ENCODE measurements at places on chromosomes 7 and 10.

- DNase-seq, result peak; percentile 86
Measured at GRCh38 chr10:32054094-32054493, 2.1 kb downstream of the KIF5B start.

GRCh38 chr10:13820119-13820963, 233.6 kb downstream of the PRPF18 start:
- no peak for DNase-seq

DNA sequence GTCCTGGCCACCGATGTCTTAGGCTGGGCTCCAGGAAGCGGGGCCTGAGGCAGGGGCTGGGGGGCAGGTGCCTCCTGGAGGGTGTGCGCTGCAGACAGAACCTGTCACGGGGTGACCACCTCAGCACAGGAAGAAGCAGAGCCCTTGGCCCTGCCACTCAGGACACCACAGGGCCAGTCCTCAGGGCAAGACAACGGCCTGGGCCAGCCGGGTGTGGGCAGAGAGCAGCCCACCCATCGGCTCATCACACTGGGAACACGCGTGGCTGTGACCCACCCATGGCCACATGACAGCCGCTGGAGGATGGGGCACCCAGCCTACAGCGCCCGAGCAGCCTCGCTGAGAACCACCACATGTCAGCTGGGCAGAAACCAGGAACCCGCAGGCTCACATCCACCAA, 5.9 kb upstream of the DIP2C start:
- no peak for DNase-seq

DNA sequence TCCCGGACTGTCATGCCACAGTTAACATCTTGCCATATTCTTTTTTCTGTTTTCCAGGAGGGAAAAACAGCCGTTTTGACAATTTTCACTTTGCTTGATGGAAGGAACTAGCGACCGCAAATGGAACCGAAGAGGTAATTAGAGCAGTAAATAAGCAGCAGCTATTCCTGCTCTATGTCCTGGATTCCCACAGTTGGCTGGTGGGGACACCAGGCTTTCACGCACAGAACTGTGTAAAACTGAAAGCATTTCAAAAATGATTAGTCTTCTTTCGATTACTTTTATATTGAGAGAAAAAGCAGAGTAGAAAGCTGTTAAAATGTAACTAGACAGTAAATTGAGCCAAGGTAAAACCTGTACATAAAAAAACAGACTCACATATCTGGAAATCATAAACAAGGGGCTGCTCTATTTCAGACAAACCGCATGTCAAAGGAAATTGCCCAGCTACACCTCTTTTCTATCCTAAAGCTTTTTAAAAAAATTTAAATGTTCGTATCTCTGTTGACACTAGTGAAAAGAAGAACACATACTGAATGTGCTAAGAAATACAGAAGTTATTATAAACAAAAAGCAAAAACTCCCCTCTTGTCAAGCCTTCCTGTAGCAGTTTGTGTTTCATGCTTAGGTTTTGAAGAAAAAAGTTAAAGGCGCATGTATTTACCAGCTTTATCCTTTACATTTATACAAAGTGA, 93.4 kb downstream of the RNF216 start:
- no peak for DNase-seq

DNA sequence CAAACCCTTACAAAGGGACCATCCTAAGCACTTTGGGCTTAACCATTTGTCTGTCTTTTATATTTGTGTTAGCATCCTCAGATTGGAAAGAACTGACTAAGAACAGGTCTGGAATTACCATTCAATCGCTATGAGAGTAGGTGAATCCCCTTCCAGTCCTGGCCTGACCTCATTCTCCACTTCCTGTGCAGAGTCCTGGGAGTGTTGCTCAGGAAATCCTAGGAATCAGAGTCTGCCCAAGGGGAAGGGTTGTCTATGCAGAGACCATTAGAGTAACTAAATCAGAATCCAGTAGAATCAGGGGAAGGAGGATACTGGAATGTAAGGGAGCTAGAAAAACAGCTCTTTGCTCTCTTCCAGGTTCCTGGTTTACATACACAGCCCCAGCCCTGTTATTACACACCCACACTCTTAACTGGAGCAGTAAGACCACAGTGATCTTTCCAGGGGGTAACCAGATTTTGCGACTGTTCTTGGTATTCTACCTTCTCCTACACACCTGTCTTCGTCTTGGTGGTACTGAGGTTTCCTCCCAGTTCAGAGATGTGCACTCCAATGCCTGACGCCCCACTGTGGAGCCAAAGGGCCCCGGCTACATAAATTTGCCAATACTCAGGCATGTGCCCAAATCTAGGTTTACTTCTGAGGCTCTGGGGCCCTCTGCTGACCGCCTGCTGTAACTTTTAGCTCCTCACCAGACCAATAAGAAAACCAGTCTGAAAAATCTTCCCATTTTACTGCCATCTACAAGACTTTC, 103.7 kb downstream of the RNF216 start:
- peak; percentile 63 for DNase-seq

- DNase-seq, result no peak
Measured at GRCh38 chr10:129938460-129938859, 25.6 kb downstream of the EBF3 start.

- DNase-seq, result no peak
Measured at GRCh38 chr7:16471933-16472332, 6.4 kb upstream of the SOSTDC1 start.

GRCh38 chr7:121503039-121503438, 106.9 kb upstream of the FAM3C start:
- DNase-seq, result no peak

GRCh38 chr10:8416192-8416701, 361.8 kb downstream of the GATA3 start:
- no peak for DNase-seq

DNA sequence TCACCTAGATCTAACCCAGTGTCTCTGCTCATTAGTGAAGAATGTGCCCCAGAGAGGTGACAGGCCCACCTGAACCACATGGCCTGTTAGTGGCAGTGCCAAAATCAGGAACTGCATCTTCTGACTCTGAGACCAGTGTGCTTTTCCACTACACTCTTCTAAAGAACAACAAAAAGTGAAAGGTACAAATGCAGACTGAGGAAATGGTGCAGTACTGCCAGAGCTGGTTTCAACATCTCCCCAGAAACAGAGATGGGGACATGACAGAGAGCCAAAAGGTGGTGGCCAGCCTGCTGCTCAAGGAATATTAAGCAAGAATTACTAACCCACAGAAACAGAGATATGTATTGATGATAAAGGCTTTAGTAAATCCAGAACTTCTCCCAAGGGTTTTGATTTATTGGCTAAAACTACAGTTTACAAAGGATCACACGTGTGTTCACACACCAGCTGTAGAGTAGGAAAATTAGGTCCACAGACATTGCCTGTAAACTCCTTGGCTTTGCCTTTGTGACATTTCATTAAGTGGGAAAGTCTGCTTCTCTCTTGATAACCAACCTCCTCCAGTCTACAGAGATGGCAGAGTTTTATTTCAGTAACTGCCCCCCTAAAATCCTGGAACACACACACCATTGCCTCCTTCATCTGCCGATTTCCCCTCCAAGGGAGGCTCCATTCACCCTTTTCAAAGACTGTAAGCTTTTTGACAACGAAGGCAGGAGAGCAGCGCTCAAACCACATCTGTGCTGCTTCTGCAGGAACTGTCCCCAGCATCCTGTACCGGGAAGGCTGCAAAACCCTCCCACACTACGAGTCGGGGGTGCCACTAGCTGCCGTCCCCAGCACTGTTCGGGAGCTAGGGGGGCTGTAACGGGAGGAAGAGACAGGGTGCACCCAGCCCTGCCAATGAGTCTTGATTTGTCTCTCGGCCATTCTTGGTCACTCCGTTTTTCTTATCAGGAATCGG, 29.8 kb downstream of the GSDME start:
- DNase-seq, result no peak

DNA sequence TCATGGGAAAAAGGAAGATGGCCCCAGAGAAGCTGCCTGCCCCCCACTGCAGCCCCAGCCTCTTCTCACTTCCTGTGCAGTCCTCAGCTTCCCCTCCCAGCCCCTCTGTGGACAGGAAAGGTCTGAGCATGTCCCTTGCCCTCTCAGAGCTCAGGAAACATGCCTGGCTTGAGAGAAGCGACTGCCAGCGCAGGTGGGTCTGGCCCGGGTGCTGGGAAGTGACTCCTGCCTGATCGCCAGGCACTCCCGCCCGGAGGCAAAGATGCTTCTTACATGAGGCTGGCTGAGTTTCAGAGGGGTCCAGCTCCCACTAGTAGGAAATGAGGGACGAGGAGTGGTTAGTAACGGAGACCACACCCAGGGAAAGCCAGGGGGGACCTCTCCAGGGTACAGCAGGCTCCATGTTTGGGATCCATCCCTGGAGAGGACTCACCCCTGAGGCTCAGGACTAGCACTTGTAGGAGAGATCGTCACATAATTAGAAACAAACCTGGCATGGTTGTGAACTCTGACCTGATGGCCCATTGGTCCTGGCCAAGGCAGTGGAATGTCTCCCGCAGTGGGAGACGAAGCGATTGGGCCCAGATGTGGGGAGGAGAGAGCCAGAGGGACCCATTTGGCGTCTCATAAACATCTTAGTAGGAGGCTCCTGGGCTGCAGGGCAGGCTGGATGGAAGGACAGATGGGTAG, 12.3 kb downstream of the ELN start:
- no peak for DNase-seq

- DNase-seq, result peak; percentile 70
Measured at GRCh38 chr7:2760098-2760889, 72.3 kb downstream of the AMZ1 start.

DNA sequence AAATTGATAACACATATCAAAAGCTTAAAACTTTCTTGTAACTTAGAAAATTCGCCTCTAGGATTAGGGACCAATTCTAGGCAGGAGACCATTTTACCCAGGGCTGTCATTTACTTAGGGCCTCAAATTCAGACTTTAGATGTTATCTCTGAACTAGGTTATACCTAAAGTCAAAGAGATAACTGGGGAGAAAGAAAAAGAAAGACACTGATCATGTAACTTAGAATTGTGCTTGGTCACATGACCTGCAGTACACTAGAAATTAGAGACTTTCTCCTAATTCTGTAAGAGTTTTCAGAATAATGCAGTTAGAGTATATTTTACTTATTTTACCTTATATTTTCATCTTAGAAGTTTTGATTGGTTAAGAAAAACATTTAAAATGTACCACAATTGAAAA, 16.7 kb downstream of the ASB4 start:
- no peak for DNase-seq

- DNase-seq, result no peak
Measured at GRCh38 chr10:108469940-108470339, 1305.4 kb upstream of the SORCS1 start.

- no peak for DNase-seq
Measured at GRCh38 chr10:76454506-76455140, 1023.2 kb downstream of the LRMDA start.

DNA sequence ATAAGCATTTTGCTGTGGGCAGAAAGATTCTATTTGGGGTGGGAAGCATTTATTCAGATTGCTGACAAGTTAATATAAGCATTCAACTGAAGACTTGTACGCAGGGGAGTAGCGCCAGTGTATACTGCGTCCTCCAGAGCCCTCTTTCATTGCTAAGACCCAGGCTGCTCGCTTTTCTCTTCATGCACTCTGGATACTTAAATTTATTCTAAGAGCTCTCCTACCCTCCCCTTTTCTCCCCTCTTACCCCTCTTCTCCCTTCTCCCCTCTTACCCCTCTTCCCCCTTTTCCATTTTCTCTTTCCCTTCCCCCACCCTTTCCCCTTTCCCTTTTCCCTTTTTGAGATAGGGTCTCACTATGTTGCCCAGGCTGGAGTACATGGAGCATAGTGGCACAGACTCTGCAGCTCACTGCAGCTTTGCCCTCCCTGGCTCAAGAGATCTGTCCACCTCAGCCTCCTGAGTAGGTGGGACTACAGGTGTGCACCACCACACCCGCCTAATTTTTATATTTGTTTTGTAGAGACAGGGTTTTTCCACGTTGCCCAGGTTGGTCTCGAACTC, 125.8 kb downstream of the CDK14 start:
- no peak for DNase-seq

GRCh38 chr7:68562323-68562899, 1035.9 kb upstream of the AUTS2 start:
- no peak for DNase-seq

- no peak for DNase-seq
Measured at GRCh38 chr10:4501306-4501705, 324.7 kb upstream of the AKR1E2 start.

DNA sequence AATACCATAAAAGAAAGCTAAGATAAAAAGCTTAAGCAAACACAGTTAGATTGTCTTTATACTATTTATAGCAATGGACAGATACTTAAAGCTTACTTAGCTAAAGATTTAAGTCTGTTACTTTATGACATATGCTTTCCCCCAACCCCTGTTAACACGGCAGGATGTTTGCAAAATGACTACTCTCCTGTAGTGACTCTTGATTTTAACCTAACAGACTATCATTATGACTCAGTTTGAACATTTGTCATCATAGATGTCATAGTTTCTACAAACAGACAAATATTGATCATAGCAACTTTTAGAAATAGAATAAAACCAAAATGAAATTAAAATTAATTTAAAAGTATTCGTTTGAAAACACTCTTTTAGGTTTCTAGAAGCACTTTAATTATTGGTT, 7.8 kb upstream of the COMMD3 start:
- DNase-seq, result peak; percentile 89

DNA sequence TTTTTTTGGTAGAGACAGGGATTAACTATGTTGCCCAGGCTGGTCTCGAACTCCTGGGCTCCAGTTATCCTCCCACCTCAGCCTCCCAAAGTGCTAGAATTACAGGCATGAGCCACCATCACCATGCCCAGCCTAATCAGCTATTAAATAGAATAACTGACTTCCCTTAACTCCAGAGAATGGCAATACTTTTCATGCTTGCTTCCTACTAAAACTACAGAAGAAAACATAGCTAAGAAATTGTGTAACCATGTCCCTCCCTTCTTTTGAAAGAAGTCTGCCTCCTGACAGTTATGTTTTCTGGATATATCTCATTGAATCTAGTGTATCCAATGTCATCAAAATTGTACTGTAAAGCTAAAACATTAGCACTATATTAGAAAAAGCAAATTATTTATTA, 95.6 kb downstream of the KMT2C start:
- DNase-seq, result no peak

- DNase-seq, result no peak
Measured at GRCh38 chr10:91247360-91248111, 27.1 kb downstream of the PCGF5 start.

All from RKO (cell line).